ENCODE measurements at places on chromosomes 5 and 9.

- DNase-seq = peak; percentile 23
These were observed 112.5 kb downstream of the HAPLN1 start for GRCh38 chr5:83608122-83608521.

- DNase-seq = no peak
These were observed 87.3 kb downstream of the DCP2 start for GRCh38 chr5:113063927-113064326.

DNA sequence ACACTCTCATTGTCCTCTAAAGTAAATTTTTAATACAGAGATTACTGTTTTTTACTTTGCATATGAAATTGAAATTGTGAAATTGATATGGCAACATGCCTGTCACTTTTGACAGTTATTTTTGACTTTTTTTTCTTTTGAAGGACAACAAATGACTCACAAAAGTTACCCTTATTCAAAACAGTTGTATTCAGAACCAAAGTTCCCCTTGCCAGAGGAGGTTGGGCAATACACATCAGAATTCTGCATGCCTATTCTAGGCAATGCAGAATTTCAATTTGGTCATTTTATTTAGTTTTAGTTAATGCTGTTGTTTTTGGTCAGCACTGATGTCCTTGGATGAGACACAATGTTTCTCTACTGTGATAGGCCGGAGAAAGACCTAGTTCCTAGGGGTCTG is 299.1 kb upstream of the PRR16 start:
- DNase-seq = no peak

- DNase-seq = no peak
These were observed 67.4 kb downstream of the LIX1 start for GRCh38 chr5:97074859-97075489.

- DNase-seq = no peak
These were observed 73.8 kb upstream of the KLF9 start for GRCh38 chr9:70488098-70488792.

GRCh38 chr5:175840050-175840841 is 31.1 kb upstream of the CPLX2 start:
- no peak for DNase-seq

DNA sequence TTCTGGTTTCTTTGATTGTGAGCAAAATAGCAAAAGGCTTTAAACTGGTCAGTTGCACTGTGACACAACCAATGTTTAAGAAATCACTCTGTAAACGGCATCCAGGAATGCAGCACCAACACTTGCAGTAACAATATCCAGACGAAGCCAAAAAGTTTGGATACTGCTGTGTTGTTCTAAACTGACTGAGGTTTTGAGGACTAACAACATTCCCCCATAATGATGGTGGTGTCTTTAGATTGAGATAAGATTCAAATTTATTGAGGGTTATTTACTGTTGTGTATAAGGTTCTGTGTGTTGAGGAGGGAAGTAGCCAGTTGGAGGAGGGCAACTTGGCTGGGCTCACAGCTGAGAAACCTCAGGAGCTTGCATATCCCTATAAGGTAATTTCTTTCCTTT is 353.6 kb downstream of the BNC2 start:
- no peak for DNase-seq

GRCh38 chr5:67543720-67544270 is 347.2 kb upstream of the CD180 start:
- DNase-seq = no peak

DNA sequence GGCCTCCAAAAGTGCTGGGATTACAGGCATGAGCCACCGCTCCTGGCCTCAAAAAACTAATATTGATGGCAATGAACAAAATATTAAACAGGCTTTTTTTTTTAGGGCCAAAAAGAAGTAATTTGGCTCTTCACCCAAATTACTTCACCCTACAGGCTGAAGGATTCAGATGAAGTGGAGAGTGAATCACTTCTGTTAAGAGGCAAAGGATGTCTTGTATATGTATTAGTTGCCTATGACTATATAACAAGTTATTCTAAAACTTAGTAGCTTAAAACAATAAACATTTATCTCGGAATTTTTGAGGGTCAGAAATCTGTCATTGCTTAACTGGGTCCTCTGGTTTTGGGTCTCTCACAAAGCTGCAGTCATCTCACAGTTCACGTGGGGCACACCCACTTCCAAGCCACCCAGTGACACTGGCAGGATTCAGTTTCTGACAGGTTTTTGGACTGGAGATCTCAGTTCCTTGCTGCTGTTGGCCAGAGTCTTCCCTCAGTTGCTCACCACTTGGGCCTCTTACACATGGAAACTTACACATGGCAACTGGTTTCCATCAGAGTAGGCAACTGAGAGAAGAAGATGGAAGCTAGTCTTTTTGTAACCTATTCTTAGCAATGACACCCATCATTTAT is 66.7 kb downstream of the IQGAP2 start:
- no peak for DNase-seq

- DNase-seq = no peak
These were observed 33.5 kb upstream of the CRB2 start for GRCh38 chr9:123322273-123323195.

DNA sequence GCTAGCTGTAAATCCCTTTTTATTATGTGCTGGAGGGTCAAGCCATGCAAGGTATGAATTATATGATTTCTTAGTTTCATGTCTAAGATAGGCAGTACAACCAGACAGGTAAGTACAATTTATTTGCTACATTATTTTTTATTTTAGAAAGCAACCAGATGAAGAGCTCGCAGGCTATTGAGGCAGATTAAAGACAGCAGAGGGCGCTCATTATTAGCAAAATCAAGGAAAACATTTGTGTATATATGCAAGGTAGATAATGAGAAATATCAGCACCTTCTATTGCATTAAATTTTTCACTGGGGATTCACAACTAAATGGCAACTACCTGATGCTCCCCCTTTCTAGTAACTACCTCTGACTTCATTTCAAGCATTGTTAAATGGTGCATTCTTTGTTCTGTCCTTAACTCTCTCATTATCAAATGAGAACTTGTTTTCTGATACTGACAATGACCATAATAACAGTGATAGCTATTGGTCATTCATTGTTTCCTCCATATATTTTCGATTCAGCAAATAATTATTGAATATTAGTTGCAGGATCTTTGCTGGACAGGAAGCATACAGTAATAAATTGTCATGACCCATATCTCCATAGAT is 8.6 kb downstream of the SCGB3A2 start:
- DNase-seq = peak; percentile 2

DNA sequence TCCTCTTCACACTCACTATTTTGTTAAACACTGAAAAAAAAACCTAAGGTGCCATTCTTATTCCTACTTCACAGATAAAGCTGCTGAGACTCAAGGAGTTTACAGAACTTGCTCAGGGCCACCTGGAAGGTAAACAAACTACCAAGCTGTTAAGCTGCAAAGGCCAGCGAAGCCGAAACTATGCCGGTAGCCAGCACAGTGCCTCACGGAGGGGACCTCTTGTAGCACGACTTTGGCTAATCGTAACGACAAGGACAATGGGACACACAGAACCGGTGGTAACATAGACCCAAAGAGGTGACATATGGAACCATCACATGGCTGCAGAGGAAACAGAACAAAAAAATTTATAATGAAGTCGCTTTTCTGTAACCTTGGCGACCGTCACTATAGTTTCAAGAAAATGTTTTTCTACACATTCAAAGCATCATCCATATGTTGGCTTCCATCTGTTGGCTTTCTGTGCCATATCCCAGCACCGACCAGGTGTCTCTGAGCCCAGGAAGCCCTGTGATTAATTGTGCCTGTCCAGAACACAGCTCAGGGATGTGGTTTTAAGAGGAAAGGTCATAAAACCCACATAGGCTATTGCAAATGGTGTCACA is 60.3 kb downstream of the S1PR3 start:
- no peak for DNase-seq

Measured in HTR-8/SVneo (cell line).